Ammon's horn (tissue), 1 donor: ENCODE measurements at places on chromosomes 12 and 14.

GRCh38 chr14:56731187-56731586, 79.1 kb downstream of the OTX2 start:
- no peak for DNase-seq

- DNase-seq: no peak
These were observed 314.3 kb downstream of the C12orf75 start for GRCh38 chr12:105644770-105645169.

DNA sequence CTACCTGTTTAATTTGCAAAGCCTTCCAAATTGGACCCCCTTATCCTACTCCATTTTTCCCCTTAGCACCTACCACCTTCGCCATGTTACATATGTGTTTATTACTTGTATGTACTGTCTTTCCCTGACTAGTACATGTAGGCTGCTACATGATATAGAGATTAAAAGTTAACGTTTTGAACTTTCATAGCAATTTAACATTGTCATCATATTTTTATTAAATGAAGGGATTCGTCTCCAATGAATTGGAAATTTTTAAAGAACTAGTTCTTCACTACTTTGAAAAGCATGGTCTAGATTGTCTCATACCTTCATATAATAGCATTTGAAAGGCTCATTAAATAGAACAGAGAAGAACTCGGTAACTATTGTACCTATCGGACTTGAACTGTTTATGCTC, 64.9 kb upstream of the REP15 start:
- DNase-seq: no peak

DNA sequence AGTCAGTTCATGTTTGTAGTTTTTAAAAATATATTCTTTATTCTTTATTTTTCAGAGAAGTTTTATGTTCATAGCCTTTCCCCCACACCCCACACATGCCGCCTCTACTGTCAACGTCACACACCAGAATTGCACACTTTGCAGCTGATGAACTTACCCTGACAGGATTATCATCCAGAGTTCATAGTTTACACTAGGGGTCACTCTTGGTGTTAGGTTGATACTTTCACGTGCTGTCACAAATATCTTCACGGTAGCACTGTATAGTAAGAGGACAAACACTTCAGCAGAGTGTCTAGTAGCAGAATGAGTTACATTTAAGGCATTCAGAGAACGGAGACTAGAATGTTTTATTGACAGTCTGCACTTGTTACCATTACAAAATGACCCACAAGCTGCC, 5.1 kb downstream of the DPPA3 start:
- no peak for DNase-seq

- no peak for DNase-seq
These were observed 146.1 kb upstream of the NOS1 start for GRCh38 chr12:117507548-117507947.

GRCh38 chr12:997505-997904, 6.5 kb downstream of the ERC1 start:
- no peak for DNase-seq

DNA sequence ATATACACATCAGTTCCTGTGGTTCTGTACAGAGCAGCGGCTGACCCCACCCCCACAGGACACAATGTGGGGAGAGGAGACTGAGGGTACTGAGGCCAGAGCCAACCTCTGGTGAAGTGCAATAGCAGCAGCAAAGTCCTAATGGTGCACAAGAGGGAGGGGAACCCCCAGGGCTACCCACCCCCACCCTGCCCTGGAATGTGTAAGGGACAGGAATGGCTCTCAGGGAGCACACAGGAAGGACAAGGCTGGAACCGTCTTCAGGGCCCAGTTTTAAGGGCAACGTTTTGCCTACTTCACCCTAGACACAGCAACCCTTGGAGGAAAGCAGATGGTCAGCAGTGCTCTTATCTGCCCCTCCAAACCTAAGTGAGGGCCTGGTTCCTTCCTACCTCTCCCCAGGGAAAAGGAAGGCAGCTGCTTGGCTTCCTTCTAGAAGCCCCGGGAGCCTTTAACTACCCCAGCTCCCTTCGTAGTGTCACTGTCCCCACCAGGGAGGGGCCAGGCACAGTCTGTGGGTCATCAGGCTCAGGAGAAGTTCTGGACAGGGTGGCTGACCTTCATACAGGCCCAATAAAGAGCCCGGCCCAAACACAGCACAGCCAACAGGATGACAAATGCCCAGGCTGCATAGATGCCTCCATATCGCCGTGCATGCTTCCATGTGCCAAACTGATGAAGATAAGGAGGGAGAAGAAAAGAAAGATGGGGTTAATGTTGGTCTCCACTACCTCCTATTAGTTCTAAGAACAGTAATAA, 3.0 kb downstream of the PIP4P1 start:
- no peak for DNase-seq

GRCh38 chr14:76955575-76956315, 72.8 kb downstream of the IRF2BPL start:
- peak; percentile 60 for DNase-seq

DNA sequence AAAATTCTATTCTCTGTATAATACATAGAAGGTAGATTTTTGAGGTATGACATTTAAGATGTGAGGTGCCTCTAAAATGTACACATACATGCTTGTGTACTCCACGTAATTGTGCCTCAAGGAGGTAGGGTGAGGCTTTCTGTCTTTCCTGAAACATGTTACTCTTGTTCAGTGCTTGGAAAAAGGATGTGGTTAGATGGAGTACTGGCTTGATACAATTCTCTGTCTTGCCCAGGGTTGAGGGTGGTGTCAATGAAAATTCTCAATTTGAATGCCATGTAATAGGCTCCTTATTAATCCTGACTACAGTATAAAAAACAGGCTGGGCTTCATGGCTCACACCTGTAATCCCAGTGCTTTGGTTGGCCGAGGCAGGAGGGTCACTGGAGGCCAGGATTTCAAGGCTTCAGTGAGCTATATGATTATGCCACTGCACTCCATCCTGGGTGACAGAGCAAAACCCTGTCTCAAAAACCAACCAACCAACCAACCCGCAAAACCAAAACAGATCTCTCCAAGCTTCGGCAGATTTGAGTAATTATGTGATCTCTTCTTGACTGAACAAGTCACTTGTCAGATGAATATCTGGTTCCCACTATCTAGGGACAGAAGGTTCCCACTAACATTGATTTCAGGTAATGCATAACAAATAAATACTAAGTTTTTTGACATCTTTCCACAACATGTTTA, 41.6 kb downstream of the RCOR1 start:
- DNase-seq: no peak

DNA sequence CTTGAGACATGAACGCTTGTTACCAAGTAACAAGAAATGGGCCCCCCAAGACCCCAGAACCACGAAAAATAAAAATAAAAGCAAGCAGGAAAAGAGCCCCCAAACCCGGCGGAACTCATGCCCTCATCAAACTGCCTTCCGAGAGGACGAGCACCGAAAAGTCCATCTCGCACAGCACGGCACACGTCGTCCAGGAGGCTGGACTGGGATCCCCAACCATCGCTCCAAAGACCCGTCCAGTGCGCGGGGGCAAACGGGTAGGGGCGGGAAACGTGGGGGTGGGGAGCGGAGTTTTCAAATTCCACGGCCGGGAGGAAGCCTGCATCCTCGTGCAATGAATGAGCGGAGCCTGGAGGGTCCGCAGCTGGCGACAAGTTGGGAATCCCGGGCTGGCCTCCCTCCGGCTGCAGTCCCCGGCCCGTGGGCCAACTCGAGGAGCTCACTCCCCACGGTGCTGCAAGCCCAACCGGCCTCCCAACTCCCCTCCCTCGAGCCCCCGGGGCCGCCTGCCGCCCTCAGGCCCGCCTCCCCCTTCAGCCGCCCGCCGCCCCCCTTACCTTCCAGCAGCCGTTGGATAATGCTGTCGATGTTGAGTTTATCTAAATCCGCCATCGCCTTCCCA, 484 bp downstream of the PPP1CC start:
- DNase-seq: no peak

DNA sequence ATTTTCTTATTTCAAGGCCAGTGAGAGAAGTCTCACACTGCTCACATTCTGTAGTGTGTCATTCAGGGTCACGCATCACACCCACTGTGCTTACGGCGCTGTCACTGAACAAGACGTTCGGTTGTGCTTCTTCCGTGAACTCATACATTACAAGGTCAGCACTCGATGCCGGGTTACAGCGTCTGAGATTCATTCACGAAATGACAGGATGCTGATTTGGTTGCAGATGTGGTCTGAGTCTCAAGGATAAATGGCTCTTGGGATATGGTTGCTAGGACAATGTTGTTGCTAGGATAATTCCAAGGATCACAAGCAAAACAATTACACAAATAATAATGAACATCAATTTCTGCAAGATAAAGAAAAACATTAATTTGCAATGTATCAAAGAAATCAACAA, 47.4 kb downstream of the STX2 start:
- DNase-seq: no peak

- no peak for DNase-seq
These were observed 8.1 kb downstream of the TXNRD1 start for GRCh38 chr12:104223712-104224111.

GRCh38 chr14:59107819-59108218, 80.6 kb upstream of the DAAM1 start:
- no peak for DNase-seq

DNA sequence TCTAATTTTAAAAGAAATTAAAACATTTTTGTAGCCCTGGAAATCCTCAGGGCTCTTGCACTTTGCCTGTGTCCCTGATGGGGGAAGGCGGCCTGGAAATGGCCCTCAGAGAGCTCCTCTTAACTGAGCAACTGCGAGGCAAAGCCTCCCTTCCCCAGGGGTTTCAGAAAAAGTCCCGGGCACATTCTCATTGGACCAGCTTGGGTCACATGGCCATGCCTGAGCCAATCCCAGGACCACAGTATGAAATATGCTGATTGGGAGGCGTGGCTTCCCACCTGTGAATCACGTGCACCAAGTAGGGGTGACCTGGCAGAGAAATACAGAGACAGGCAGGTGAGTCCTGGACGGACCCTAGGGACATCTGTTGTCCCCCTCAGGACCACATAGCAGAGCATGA, 90.4 kb upstream of the SFSWAP start:
- no peak for DNase-seq

DNA sequence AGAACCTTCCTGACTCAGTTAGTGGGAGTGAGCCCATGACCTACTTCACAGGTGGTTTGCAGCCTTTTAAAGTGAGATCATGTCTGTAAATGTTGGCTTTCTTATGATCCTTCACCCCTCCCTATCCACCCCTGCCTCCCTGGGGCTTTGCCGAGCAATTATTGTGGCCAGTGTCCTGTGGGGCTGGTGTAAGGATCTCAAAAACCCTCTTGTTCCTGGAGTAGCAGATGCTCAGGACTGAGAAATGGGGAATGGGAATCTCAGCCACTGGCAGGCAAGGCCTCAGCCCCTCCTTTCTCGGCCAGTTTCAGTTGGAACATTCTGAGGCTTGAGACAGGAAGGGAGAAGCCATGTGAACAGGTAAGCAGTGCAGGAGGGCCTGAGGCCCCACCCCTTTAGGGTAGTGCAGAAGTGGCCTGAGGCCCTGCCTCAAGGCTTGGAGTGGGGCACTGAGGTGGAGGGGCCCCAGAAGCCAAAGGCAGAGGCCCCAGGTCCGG, 53.8 kb downstream of the PLEKHG3 start:
- DNase-seq: no peak

DNA sequence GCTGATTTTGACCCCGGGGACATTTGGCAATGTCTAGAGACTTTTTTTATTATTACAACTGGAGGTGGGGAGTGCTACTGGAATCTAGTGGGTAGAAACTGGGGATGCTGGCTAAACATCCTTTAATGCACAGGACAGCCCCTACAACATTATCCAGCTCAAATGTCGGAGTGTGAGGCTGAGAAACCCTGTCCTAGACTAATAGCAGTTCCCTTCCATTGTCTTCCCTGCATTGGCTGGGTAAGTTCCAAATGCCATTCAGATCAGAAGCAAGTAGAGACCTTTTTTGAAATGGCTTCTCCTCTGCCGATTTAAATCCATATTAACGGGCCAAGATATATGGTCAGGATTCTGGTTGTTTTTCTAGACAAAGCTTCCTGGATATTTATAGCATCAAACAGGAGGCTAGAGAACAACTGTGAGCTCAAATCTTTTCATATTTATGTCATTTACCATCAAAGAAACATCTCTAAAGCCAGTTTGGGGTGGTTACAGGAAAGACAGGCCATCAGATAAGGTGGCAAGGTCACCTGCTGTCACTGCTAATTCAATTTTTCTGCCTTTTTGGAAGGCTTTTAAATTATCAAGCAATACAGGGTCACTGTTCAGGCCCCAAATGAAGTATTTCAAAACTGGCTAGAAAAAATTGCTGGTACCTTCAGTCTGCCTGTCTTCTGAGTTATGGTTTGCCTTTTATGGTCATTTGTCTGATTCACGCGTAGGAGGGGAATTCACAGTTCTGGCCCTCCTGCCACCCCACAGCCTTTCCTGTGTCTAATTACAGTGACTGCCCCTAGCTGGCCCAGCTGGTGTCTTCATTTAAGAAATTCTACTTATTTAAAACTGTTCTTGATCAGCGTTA, 20.1 kb upstream of the AKAP5 start:
- peak; percentile 33 for DNase-seq

DNA sequence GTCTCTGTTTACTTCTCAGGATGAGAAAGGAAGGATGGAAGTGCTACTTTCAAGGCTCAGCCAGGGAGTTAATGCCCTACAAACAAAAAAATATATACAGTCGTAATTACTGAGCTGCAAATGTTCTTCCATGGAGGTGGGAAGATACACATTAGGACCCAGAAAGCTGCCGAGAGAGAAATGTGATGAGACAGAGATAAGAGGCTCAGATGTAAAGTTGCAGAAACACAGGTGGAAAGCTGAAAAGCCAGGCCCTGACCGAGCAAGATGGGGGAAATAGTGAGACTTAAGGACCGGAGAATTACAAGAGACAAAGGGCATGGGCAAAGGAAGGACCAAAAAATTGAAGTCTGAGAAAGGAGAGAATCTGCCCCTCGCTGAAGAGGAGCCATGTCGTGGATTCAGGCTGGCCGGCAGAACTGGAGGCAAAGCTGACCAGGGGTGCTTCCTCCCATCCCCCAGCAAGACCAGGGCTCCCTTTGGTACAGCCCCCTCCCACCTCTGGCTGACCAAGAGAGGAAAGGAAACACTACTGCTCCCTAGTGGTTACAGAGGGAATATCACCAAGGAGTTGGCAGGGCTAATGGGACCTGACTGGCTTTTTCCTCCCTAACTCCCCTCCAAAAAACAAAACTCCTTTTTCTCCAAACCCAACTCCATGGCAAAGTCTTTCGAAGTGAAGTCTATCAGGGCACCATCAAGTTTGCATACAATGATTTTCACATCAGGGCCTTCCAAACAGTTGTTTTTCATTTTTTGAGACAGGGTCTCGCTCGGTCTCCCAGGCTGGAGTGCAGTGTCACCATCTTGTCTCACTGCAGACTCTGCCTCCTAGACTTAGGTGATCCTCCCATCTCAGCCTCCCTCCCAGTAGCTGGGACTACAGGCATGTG, 12.1 kb downstream of the ZFHX2 start:
- DNase-seq: peak; percentile 80
